ENCODE measurements at places on chromosomes 12 and 14.

DNA sequence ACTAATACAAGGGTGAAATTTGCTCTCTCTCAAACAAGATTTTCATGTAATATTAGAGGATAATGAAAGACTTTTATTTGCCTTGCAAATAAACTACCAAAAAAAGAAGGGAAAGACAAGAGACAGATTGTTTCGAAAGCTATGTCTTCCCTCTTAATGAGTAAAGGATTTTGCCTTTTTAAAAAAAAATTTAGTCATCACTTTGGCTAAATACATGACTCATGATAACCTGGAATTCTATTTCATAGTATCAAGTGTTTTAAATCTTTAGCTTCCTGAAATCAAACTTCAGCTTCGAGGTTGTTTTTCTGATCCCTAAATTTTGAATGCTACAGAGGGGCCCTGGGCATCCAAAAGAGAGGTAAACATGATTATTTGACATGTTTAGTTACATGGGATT is 144.4 kb downstream of the CCDC59 start:
- DNase-seq: no peak

- peak; percentile 24 for DNase-seq
These were observed 839.9 kb upstream of the MGAT4C start for GRCh38 chr12:87096082-87096585.

DNA sequence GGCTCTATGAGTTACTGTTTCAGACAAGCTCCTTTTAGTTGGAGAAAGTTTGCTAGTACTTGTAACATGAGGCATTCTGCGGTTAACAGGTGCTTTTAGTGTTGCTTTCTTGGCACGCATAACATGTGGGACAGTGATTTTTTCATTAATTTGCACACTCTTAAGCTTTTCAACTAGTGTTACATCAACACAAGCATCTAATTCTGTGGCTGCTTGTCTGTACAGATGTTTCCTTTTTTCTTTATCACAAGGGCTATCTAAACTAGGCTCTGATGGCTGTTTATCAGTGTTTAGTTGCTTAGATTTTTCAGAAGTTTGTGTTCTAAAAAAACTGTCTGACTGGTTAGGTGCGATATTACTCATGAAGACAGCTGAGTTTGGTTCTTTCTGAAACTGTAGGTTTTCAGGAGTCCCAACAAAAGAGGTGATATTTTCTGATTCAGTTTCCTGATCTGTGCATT is 120.1 kb downstream of the RALGAPA1 start:
- no peak for DNase-seq

DNA sequence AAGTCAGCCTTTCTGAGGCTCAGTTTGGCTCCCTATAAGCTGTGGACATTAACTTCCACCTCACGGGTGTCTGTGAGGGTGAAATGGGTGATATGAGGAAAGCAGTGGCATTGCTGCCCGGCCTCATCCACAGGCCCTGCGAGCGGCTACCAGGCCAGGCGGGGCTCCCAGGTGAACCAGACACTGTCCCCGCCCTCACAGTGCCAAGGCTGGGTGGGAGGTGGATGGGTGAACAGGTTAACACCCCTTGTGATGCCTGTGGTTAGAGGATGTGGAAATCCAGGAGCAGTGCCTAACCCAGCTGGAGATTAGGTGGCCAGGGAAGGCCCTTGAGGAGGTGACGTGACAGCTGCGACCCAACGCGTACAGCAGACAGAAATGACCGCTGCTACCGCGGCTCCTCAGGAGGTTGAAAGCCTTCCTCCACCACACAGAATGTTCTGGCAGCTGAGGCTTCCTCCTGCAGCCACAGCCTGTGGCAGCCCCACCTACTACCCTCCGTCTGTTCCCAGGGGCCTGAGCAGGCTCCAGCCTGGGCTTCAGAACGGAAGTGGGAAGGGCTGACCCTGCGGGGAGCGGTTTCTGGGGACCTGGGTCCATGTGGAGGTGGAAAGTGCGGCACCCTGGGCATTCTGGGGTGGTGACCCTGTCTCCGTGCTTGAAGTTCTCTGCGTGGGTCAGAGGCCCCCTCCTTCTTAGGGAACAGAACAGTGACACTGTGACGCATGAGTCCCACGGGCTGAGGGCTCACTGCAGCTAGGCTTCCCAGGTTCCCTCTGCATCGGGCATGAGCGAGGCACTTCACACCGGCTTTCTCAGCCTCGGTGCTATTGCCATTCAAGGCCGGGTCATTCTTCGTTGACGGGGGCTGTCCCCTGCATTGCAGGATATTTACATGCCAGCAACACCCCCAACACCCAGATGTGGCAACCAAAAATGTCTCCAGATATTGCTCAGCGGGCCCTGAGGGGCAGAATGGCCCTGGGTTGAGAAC is 9.7 kb downstream of the MMAB start:
- no peak for DNase-seq

GRCh38 chr12:105587237-105587636 is 256.7 kb downstream of the C12orf75 start:
- no peak for DNase-seq

DNA sequence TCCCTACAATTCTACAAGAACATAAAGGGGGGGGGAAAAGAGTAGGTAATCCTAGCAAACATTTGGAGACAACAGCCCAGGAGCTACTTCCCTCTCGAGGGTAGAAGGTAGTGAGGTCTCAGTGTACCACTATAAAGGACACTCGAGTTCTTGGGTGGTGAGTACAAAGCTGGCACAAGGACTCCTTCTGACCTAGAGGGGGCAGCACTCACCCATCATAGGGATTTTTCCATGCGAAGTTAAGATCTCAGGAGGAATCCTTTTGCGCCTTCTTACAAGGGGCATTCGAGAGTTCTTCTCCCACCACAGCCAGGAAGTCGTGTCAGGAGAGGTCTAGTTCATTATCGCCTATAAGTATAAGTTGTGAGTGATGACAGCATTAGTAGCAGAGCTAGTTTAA is 200.2 kb upstream of the RBM19 start:
- DNase-seq: peak; percentile 53

DNA sequence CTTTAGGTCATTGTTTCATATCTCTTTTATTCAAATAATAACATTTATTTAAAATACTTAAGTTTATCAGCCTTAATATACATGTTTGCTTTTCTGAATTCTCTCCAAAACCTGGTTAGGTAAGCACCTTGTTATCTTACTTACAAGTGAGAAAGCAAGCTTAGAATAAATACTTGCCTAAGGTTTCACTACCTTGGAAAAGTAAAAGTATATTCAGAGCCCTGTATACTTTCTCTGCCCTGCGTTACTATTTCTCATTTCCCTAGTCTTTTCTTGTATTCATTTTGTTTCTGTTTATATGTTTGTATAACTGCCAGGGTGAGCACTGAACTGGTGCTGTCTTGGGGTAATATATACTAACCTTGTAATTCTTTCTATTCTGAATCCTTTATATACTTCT is 21.5 kb downstream of the METAP2 start:
- no peak for DNase-seq

DNA sequence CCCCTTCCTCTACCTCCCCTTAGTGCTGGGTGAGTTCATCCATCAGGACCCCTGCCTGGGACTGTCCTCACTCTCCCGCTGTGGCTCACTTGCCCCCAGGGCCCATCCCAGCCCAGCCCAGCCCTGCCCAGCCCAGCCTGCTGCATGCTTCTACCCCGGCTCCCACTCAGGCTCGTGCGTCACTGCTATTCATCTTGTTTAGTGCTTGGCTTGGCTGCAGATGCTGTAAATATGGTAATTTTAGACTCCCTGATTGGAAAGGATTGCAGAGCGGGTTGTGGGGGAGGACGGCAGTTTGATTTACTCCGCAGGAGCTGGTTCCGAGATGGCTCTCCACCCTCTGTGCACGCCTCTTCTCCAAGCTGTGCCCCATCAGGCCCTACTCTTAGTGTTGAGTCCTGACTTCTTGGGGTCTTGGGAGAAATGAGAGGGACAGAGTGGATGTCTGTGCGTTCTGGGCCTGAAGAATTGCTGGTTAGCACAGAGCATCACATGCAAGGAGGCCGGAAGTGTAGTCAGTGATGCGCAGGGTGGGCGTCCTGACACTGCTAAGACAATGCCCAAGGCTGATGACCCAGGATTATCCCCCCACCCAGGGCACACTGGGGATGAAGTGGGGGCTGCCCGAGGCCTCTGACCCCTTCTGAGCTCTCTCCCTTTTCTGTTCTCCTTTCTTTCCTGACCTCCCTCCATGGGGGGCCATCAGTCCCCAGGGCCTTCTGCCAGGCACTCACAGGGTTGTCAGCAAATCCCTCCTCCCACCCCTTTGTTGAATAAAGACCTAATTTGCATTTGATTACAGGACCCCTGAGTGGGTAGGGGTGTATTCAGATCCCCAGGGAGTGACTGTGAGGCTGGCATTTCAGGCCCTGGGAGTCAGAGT is 244.4 kb downstream of the ZFP36L1 start:
- DNase-seq: peak; percentile 98

DNA sequence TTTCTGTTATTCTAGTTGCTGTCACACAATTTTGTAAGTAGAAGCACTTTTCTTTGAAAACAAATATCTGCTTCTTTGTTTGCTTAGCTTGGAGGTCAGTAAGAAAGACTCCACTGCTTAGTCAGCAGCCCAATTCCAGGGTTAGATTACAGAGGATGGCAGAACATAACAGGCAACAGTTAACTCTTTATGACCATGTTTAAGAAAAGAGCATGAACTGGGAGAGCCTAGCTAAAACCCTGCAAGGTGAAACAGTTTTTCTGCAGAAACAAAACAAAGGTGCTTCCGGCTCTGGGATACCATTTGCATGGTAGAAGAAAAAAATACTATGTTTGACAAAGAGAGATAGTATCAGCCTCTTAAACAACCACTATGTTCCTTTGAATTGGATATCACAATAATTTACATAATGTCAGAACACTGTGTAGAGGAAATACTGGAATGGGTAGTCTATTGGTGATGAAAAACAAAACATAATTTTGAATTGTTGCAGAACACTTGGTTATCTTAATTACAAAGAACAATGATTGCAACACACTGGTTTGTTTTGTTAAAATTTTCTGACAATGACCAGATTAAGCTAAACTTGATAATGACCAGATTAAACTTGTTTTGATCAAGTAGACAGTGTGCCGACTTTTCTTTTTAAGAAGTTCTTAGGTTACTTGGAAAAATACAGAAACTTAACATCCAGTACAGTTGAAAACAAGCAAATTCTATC is 22.4 kb upstream of the PPM1H start:
- DNase-seq: no peak

- DNase-seq: no peak
These were observed 49.4 kb downstream of the ABCC9 start for GRCh38 chr12:21891751-21892217.

DNA sequence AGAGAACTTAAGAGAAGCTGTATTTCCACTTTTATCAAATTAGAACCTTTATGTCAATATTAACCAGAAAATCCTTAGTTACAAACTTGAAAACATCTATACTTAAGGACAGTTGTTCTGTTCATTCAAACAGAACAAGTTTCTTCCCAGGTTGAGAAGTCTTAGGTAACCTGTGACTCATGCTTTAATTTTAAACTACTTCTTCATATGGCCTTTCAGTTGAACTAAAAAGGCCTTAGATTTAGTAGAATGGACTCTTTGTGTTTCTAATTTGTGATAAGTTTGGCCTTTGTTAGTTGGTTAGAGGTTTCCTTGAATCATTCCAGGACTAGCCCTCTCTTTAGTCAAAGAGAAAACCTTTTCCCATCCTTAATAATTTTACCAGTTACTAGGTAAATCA is 274.2 kb downstream of the FUT8 start:
- DNase-seq: no peak

- DNase-seq: no peak
These were observed 872 bp downstream of the VSX2 start for GRCh38 chr14:74239848-74240793.

GRCh38 chr14:76698631-76699030 is 62.6 kb upstream of the VASH1 start:
- DNase-seq: no peak

- DNase-seq: no peak
These were observed 709.1 kb downstream of the DIO2 start for GRCh38 chr14:79502136-79502750.

- peak; percentile 67 for DNase-seq
These were observed 10.6 kb downstream of the CD163L1 start for GRCh38 chr12:7433276-7433822.

DNA sequence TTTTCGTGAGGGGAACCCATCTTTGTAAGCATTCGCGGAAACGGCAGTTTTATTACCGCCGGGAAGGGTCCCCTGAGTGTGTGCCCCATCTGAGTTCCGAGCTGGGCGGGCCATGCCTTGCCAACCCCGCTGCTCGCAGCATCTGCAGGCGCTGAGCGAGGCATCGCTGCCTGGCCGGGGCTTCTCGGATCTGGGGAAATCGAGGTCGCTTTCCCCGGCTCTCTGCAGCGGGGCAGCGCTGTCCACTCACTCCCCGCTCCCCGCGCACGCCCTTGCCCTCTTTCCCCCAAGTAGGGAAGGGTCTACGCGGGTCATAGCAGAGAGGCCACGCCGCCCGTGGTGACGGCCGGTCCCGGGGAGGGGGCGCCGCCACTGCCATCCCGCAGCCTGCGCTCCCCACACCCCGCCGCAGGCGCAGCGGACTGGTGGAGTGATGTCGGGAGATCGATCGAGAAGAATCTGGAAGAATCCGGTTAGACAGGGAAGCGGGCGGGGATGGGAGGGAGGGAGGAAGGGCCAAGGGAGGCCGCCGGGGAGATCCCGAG is 507 bp upstream of the FKBP4 start:
- no peak for DNase-seq

DNA sequence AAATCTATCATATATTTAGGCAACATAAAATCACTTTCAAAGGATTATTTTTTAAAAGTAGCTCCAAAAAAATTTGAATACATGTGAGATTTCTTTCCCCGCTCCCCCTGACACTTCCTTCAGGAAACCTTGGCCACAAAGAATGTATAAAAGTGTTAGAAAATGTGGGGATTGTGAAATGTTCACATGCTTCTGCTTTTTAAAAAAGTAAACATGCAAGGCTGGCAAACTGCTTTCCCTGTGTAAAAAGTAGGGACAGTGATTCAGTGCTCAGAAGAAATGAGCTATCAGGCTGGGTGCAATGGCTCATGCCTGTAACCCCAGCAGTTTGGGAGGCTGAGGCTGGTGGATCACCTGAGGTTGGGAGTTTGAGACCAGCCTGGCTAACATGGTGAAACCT is 26.6 kb downstream of the MBIP start:
- DNase-seq: peak; percentile 67

DNA sequence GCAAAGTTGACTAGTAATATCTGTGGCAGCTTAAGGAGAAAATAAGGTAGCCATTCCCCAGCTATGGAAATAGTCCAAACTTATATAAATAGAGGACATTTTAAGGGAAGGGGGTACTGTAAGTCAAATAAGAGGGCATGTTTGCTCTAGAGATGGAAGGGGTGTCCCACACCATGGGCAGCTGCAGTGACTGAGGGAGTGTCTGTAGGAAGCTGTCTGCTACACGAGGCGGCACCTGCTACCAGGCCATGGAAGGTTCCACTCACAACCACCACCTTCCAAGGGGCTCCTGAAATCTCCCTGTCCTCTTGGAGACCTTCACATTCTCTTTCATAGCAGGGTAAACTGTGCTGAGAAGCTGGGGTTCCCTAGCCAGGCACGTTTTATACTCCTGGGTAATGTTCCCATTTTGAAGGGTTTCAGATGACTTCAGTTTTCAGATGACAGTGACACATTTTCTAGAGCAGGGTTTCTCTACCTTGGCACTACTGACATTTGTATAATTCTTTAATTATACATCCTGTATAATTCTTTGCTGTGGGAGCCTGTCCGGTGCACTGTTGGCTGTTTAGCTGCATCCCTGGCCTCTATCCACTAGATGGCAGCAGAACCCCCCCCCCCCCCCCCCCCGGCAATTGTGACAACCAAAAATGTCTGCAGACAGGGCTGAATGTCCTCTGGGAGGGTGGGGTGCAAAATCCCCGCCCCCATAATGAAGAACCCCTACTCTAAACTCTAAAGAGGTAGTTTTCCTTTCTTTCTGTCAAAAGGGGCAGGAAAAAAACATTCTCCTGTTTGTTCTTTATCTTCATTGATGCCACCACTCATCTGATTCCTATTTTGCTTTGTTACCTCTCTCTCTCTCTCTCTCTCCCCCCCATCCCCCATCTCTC is 11.6 kb upstream of the SMCO2 start:
- DNase-seq: peak; percentile 14
